ENCODE measurements at places on chromosomes 5 and 9. TPM values are rescaled to one million over a fixed set of nuclear protein-coding genes. Genes with fewer than 3 reads are reported as not detected.

The FRMD3 gene
- 3.4 TPM for total RNA-seq

The ADRB2 gene
- total RNA-seq = 29.0 TPM

- H3K4me3 ChIP-seq = no peak overlapping the region
- no peaks in the 10 kb centered on the region for H3K4me1 ChIP-seq
- no peak for DNase-seq
- no peaks in the 10 kb centered on the region for H3K27me3 ChIP-seq
These were observed 96.3 kb upstream of the MEF2C start for GRCh38 chr5:88979244-88979643.

- H3K4me3 ChIP-seq = no peak overlapping the region
- no peak for DNase-seq
- H3K4me1 ChIP-seq = peaks cover 4% of the 10 kb centered on the region
- H3K27me3 ChIP-seq = no peaks in the 10 kb centered on the region
- H3K36me3 ChIP-seq = no peaks in the 10 kb centered on the region
- no peak overlapping the region for H3K27ac ChIP-seq
These were observed 13.0 kb downstream of the SH3PXD2B start for GRCh38 chr5:172441262-172441751.

- DNase-seq = peak; percentile 85
- peak within 1 kb of the TSS; percentile 81 for H3K4me3 ChIP-seq
- no peaks in the 10 kb centered on the region for H3K36me3 ChIP-seq
These were observed at the start of gene P4HA2 for GRCh38 chr5:132227485-132228240. Gene P4HA2 (minus strand): TSS chr5:132227853. CDS start chr5:132218626, 9,227 bp downstream.

DNA sequence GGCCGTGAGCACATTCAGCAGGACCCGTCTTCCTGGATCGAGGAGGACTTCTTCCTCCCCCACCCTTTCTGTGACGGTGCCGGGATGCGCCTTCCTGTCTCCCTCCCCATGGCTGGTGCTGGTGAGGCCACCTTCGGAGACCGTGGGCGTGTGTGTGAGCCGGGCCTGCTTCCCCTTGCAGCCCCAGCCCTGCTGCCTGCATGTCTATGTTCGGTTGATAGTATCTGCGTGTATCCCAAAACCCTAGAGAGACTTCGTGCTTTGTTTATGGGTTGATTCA is 12.8 kb downstream of the CEP72 start:
- peaks cover 4% of the 10 kb centered on the region for H3K36me3 ChIP-seq
- no peak overlapping the region for H3K27ac ChIP-seq
- H3K4me3 ChIP-seq = no peak overlapping the region

The TNIP1 gene
- 81.6 TPM for total RNA-seq

DNA sequence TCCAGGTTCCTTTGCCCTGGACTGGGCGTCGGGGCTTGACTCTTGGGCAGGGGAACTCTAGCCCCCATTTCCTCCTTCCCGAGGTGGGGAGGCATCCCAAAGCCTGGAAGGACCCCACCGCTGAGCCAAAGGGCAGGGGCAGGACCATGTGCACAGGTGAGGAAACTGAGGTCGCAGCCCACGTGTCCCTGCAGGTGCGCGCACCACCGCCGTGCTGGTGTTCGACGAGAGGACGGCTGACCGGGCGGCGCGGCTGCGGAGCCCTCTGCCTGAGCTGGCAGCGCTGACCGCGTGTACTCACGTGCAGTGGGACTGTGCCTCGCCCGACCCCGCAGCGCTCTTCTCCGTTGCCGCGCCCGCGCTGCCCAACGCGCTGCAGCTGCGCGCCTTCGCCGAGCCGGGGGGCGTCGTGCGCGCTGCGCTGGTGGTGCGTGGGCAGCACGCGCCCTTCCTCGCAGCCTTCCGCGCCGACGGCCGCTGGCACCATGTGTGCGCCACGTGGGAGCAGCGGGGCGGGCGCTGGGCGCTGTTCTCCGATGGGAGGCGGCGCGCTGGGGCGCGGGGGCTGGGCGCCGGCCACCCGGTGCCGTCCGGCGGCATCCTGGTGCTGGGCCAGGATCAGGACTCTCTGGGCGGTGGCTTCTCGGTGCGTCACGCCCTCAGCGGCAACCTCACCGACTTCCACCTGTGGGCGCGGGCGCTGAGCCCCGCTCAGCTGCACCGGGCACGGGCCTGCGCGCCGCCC is 2.8 kb downstream of the ADGRD2 start:
- H3K4me1 ChIP-seq = no peaks in the 10 kb centered on the region
- peaks cover 15% of the 10 kb centered on the region for H3K27me3 ChIP-seq
- H3K27ac ChIP-seq = no peak overlapping the region
- H3K36me3 ChIP-seq = no peaks in the 10 kb centered on the region
- H3K4me3 ChIP-seq = no peak overlapping the region
- DNase-seq = no peak

- peaks cover 17% of the 10 kb centered on the region for H3K4me1 ChIP-seq
- no peaks in the 10 kb centered on the region for H3K36me3 ChIP-seq
- H3K4me3 ChIP-seq = no peak overlapping the region
- H3K27ac ChIP-seq = no peak overlapping the region
- peak; percentile 32 for DNase-seq
These were observed 33.6 kb downstream of the CSNK1A1 start for GRCh38 chr5:149517461-149518122.

GRCh38 chr9:77099388-77099787 is 77.9 kb upstream of the VPS13A start:
- no peaks in the 10 kb centered on the region for H3K4me1 ChIP-seq
- H3K27me3 ChIP-seq = no peaks in the 10 kb centered on the region
- no peaks in the 10 kb centered on the region for H3K36me3 ChIP-seq
- DNase-seq = no peak
- no peak overlapping the region for H3K27ac ChIP-seq

The GABRA1 gene
- total RNA-seq = 0.77 TPM

GRCh38 chr5:29005386-29005785 is 1967.0 kb upstream of the CDH9 start:
- H3K4me3 ChIP-seq = no peak overlapping the region
- H3K27ac ChIP-seq = no peak overlapping the region
- H3K27me3 ChIP-seq = no peaks in the 10 kb centered on the region
- no peak for DNase-seq
- H3K36me3 ChIP-seq = no peaks in the 10 kb centered on the region

DNA sequence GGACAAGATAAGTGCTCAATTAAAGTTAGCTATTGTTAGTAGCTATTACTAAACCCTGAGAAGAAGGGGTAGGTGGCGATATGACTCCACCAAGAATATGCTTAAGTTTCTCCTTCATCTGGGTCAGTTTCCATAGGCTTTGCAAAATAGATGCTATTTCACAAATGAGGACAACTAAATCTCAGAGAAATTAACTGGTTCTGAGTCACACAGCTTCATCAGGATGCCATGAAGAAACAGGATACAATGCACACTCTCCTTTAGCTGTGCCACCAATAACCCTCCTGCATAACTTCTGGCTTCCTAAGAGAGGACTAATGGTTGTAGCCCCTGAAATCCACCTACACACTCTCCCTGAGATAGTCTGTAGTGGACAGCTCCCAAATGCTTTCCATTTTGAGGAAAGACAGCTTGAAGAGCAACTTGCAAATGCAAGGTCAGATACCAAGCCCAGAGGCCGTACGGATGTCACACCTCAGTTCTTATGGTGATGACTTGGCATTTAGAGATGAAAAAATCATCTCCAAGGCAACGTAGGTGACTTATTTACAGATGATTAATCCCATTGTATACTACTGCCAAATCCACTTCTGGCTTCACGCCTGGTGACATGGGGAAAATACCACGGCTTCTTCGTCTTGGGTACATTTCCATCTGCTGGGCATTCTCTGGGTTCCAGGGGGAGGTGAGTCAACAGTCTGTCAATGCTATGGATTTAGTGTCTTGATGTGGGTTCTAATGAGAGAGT is 251.4 kb upstream of the IL12B start:
- peak; percentile 24 for DNase-seq
- H3K36me3 ChIP-seq = no peaks in the 10 kb centered on the region
- no peaks in the 10 kb centered on the region for H3K4me1 ChIP-seq
- H3K27me3 ChIP-seq = no peaks in the 10 kb centered on the region
- no peak overlapping the region for H3K4me3 ChIP-seq
- no peak overlapping the region for H3K27ac ChIP-seq

DNA sequence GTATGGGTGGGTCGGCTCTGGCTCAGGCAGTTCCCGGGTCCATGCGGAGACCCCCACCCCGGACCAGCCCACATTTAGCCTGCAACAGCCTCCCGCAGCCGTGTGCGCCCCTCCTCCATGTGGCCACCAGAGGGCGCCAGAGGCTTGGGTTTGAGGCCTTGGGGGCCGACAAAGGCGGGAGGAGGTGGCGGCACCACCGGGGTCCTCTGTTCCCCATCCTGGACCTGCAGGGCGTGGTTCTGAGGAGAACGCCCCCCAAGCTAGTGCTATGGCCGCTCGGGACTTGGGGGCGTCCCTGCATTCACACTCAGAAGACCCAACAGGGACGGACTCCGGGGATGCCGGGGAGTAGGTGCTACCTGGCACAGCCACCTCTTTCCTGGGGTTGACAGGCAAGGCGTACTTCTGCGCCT is 16.5 kb downstream of the ASS1 start:
- H3K4me3 ChIP-seq = no peak overlapping the region
- DNase-seq = peak; percentile 28
- no peaks in the 10 kb centered on the region for H3K27me3 ChIP-seq
- H3K27ac ChIP-seq = no peak overlapping the region

The GABRA6 gene
- not detected for total RNA-seq

GRCh38 chr5:127739807-127740384 is 36.7 kb downstream of the CCDC192 start:
- H3K27me3 ChIP-seq = no peaks in the 10 kb centered on the region
- no peaks in the 10 kb centered on the region for H3K4me1 ChIP-seq
- H3K36me3 ChIP-seq = no peaks in the 10 kb centered on the region
- H3K4me3 ChIP-seq = no peak overlapping the region
- no peak overlapping the region for H3K27ac ChIP-seq

The SMIM33 gene
- total RNA-seq = not detected

The NR5A1 gene
- total RNA-seq = 88.4 TPM

- H3K36me3 ChIP-seq = peaks cover 17% of the 10 kb centered on the region
- H3K4me1 ChIP-seq = no peaks in the 10 kb centered on the region
- H3K4me3 ChIP-seq = no peak overlapping the region
- no peak for DNase-seq
- H3K27me3 ChIP-seq = no peaks in the 10 kb centered on the region
- no peak overlapping the region for H3K27ac ChIP-seq
These were observed 15.6 kb downstream of the CIZ1 start for GRCh38 chr9:128175726-128176125.

The ADAMTS16 gene
- 0.11 TPM for total RNA-seq

DNA sequence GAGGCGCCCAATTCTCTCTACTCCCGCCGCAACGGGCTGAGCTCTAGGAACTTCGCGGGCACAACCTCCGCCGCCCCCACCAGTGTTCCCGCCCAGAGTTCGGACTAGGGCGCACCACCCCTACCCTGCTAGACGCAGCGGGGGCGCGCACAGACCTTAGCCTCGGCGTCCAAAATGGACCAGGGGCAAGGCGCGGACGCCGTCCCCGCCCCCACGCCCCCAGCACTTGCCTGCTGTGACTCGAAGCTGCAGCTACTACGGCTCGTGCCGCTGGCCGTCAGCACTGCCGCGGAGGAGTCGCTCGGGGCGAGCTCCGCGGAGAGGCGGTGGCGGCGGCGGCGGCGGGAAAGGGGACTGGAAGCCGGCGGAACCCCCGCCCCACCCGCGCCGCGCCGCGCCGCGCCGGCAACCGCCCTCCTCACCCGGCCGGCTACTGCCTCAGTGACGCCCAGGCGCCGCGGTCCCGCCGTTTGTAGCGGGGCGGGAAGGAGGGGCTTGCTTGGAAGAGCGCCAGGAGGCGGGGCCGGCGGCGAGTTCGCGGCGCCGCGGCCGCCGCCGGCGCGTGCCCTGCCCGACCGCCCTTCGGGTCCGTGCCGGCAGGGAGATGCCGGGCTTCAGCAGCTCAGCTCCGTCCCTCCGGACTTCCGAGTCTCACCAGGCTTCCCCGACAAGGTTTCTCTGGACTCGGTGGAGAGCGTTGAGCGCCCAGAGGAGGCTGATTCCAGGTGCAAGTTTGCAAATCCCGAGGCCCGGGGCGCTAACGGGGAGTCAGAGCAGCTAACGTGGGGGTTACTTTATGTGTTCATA is 4.5 kb downstream of the ELAVL2 start:
- DNase-seq = no peak
- H3K27me3 ChIP-seq = peaks cover 39% of the 10 kb centered on the region
- H3K36me3 ChIP-seq = no peaks in the 10 kb centered on the region
- no peaks in the 10 kb centered on the region for H3K4me1 ChIP-seq
- peak overlapping the region; percentile 30 for H3K4me3 ChIP-seq
- no peak overlapping the region for H3K27ac ChIP-seq

GRCh38 chr5:132467287-132467984 is 23.1 kb downstream of the IRF1 start:
- no peaks in the 10 kb centered on the region for H3K27me3 ChIP-seq
- no peak overlapping the region for H3K4me3 ChIP-seq
- no peak overlapping the region for H3K27ac ChIP-seq
- no peak for DNase-seq
- H3K36me3 ChIP-seq = peaks cover 3% of the 10 kb centered on the region

GRCh38 chr9:138015021-138015829 is 137.6 kb downstream of the CACNA1B start:
- H3K27ac ChIP-seq = no peak overlapping the region
- no peak overlapping the region for H3K4me3 ChIP-seq
- no peaks in the 10 kb centered on the region for H3K4me1 ChIP-seq
- DNase-seq = no peak
- H3K27me3 ChIP-seq = no peaks in the 10 kb centered on the region

DNA sequence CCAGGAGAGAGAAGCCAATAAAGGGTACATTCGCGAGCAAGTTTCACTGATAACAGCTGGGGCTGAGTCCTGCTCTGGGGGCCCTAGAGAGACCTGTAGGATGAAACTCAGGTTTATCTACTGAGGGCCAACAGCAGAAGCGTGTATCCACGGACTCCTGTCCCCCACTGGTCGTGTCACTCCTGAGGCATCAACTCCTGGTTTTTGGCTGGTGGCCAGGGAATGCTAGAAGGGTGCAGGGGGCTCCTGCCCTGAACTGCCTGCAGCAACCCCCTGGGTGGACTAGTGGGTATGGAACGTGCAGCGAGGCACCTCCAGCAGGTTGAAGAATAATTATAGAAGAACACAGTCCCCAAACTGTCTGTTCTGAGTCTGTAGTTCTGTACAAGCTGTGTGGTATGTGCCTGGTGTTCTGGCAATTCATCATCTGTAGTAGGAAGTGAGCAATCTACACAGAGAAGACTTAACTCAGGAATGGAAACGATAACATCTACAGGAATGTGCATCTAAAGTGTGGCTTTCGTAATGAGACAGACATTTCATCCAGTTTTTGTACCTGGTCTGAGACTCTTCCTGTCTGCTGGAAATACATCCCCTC is 64.5 kb upstream of the GNA14 start:
- no peak overlapping the region for H3K4me3 ChIP-seq
- no peak overlapping the region for H3K27ac ChIP-seq
- no peaks in the 10 kb centered on the region for H3K36me3 ChIP-seq
- DNase-seq = no peak
- no peaks in the 10 kb centered on the region for H3K27me3 ChIP-seq
- H3K4me1 ChIP-seq = no peaks in the 10 kb centered on the region

- DNase-seq = no peak
- H3K4me1 ChIP-seq = no peaks in the 10 kb centered on the region
- no peak overlapping the region for H3K4me3 ChIP-seq
These were observed 143.6 kb downstream of the CEMIP2 start for GRCh38 chr9:71624728-71625127.

The ARHGEF37 gene
- 50.4 TPM for total RNA-seq

DNA sequence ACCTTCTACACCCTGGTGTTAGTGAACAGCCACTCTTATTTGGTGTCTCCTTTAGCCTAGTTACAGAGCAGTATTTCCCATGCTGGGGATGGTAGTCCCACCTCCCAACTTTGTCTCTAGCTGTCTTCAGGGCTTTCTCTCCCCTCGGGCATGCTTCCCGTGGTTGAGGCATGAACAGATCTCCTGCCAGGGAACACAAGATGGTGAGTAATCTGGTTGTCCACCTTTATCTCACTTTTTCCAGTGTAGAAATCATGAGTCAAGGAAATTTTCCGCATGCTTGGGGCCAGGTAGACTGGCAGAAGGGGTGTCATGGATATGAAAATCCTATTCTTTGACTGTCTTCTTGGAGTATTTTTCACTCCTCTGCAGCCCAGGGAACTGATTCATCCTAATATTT is 532.9 kb downstream of the ANXA1 start:
- H3K27ac ChIP-seq = no peak overlapping the region
- H3K4me3 ChIP-seq = no peak overlapping the region
- no peaks in the 10 kb centered on the region for H3K4me1 ChIP-seq
- H3K27me3 ChIP-seq = no peaks in the 10 kb centered on the region

All from prostate gland (tissue), 2 donors.